ENCODE measurements at places on chromosomes 3 and 15. TPM values are rescaled to one million over a fixed set of nuclear protein-coding genes. Genes with fewer than 3 reads are reported as not detected.

DNA sequence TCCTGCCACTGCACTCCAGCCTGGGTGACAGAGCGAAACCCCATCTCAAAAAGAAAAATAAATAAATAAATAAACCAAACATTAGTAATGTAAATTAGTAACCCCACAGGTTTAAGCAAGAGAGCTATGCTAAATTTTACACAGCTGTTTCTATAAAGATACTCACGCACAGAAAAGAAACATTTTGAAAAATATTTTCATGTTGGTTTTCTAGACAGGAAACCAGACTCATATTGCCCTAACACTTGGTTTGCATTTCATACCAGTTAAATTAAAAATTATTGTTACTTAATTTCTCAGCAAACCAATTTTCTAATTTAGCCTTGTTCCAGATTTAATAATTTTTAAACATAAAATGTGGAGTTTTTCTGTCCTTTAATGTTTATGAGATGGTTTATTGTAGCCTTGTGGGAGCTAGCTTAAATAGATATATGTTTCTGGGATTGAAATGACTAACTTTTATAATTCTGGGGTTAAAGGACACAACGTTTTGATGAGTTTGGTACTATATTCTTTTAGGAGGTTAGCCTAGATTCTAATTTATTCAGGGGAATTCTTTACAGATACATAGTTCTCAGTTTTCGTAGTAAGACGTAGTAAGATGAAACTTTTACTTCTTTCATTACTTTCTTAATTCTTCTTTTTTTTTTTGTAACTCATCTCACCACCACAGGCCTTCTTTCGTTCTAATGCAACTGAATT is 42.6 kb upstream of the SLC4A7 start:
- DNase-seq: no peak
- H3K36me3 ChIP-seq: peaks cover under 1% of the 10 kb centered on the region
- no peaks in the 10 kb centered on the region for H3K27me3 ChIP-seq

- H3K4me1 ChIP-seq: peaks cover 9% of the 10 kb centered on the region
- no peak overlapping the region for H3K27ac ChIP-seq
- no peak for DNase-seq
- no peak overlapping the region for H3K4me3 ChIP-seq
- H3K27me3 ChIP-seq: peaks cover 18% of the 10 kb centered on the region
- no peaks in the 10 kb centered on the region for H3K36me3 ChIP-seq
These were observed 22.9 kb downstream of the B3GNT5 start for GRCh38 chr3:183275937-183276336.

DNA sequence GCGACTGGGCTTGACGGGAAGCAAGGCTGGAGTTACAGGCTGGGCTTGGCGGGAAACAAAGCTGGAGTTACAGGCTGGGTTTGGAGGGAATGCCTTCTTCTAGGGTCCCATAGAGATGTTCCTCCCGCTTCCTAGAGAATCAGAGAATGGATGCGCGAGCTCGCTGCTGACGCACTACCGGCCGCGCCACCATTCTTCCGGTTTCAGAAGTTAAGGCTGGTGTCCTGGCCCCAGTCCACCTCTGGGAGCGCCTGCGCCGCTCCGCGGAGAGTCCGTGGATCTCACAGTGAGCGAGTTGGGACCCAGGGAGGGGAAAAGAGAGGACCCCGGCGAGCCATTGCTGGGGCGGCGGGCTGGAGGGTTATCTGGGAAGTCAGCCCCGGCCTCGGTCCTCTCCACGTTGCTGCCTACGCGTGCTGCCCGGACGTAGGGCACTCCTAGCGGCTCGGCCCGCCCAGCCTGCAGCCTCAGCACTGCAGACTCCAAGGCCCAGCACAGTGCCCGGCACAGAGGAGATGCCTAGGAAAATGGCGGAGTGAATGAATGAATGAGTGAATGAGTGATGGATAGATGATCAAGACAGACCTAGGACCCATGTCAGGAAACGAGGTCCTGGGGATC is at the start of gene ZNF502:
Gene ZNF502 (plus strand): TSS at position 206 of the 621 bp plus-strand sequence. CDS start 7,602 bp downstream, outside the sequence.
- DNase-seq: no peak
- H3K27ac ChIP-seq: no peak within 1 kb of the TSS
- H3K27me3 ChIP-seq: no peaks in the 10 kb centered on the region
- H3K4me1 ChIP-seq: no peaks in the 10 kb centered on the region
- peaks cover 48% of the 10 kb centered on the region for H3K36me3 ChIP-seq
- peak within 1 kb of the TSS; percentile 73 for H3K4me3 ChIP-seq

DNA sequence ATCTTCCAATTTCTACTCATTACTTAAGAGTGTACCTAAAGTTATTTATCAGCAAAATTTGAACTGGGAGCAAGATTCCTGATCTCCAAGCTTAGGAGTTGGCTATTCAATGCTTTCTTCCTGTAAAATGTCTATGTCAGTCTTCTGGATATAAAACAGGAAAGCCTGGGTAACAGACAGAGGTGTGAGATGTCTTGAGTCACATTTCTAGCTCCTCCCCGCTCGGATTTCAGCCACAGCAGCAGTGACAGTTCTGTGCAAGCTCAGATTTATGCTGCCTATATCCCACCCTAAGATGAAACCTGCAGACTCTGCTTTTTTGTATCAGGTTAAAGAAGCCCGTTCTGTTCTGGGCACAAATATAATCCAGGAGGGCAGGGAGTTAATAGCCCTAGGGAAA is 2.1 kb upstream of the ARMC8 start:
- peaks cover 5% of the 10 kb centered on the region for H3K36me3 ChIP-seq
- peaks cover 12% of the 10 kb centered on the region for H3K27me3 ChIP-seq
- peak; percentile 10 for DNase-seq
- peaks cover 39% of the 10 kb centered on the region for H3K4me1 ChIP-seq

DNA sequence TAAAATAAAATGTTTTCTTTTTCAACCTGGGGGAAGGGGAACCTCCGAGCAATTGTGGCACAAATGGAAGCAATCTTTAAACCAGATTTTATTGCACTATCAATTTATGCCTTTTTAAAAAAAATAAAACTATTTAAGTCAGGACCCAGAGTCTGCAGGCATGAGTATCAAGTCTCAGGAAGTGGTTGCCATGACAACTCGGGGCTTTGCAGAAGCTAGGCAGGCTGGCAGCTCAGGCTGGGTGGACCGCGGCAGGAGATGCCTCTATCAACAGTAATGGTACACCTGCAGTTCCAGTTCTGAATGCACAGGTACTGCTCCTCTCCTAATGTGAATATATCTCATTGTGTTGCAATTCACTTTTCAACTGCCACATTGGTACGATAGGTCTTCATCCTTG is 447.7 kb downstream of the GABRG3 start:
- no peaks in the 10 kb centered on the region for H3K4me1 ChIP-seq
- H3K36me3 ChIP-seq: peaks cover 10% of the 10 kb centered on the region
- H3K4me3 ChIP-seq: no peak overlapping the region
- H3K27me3 ChIP-seq: no peaks in the 10 kb centered on the region
- H3K27ac ChIP-seq: no peak overlapping the region

DNA sequence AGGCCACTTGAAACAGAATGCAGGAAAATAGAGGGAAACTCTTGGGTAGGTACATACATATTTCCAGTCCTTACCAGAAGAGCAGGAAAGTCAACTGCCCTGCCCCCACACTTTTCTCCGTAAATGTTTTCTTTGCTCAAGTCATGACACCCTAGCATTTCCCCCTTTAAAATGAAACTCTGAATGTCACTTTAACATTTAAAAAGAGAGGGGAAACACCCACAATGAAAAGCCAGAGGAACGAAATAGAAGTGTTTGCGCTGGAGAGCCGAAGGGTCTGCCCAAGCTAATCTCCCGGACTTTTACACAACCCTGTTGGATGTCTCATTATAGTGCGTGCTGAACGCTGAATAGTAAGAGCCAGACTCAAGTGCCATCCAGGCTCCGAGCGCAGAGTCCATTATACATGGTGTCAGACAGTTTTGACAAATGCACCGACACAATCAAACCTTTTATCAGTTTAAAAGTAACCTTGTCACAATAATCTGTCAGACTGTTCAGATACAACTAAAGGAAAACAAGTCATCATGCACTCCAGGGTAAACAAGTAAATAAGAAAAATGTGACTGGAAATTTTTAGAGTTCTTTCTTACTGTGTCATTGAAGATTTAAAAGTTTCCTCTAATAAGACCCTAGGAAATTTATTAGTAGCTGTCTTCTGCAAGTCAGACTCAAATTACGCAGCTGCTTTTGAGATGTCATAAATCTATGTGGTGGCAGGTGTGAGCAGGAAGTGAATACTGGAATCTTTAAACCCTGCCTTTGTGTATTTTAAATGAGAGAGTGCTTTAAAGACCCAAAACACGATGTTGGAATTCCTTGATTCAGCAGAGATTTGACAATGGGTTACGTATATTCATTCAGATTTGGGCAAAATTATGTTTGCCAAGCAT is 159.8 kb downstream of the RBMS3 start:
- peak overlapping the region; percentile 12 for H3K27ac ChIP-seq
- peak overlapping the region; percentile 55 for H3K4me3 ChIP-seq
- peaks cover 14% of the 10 kb centered on the region for H3K36me3 ChIP-seq
- no peak for DNase-seq
- H3K27me3 ChIP-seq: no peaks in the 10 kb centered on the region

Gene CCR1
- not detected for total RNA-seq

Gene TIMP4
- total RNA-seq: 0.98 TPM

GRCh38 chr3:6989608-6990291 is 128.8 kb downstream of the GRM7 start:
- DNase-seq: no peak
- no peaks in the 10 kb centered on the region for H3K4me1 ChIP-seq
- no peak overlapping the region for H3K4me3 ChIP-seq

Gene CCR9
- not detected for total RNA-seq

- H3K27ac ChIP-seq: peak overlapping the region; percentile 32
- no peaks in the 10 kb centered on the region for H3K27me3 ChIP-seq
- DNase-seq: no peak
- H3K4me1 ChIP-seq: peaks cover 32% of the 10 kb centered on the region
These were observed 10.6 kb downstream of the XXYLT1 start for GRCh38 chr3:195260280-195260905.

Gene GP9
- total RNA-seq: not detected

- H3K27me3 ChIP-seq: peaks cover 2% of the 10 kb centered on the region
- DNase-seq: no peak
- peaks cover 22% of the 10 kb centered on the region for H3K4me1 ChIP-seq
- H3K36me3 ChIP-seq: no peaks in the 10 kb centered on the region
- no peak overlapping the region for H3K4me3 ChIP-seq
- no peak overlapping the region for H3K27ac ChIP-seq
These were observed 30.4 kb downstream of the MGA start for GRCh38 chr15:41690636-41691035.

Data from HFFc6 (cell line).